ENCODE measurements at places on chromosomes 3 and 15.

GRCh38 chr3:129618901-129619671, 12.6 kb upstream of the PLXND1 start:
- DNase-seq, result no peak

- DNase-seq, result no peak
Measured at GRCh38 chr3:132248490-132248889, 68.7 kb upstream of the ACP3 start.

DNA sequence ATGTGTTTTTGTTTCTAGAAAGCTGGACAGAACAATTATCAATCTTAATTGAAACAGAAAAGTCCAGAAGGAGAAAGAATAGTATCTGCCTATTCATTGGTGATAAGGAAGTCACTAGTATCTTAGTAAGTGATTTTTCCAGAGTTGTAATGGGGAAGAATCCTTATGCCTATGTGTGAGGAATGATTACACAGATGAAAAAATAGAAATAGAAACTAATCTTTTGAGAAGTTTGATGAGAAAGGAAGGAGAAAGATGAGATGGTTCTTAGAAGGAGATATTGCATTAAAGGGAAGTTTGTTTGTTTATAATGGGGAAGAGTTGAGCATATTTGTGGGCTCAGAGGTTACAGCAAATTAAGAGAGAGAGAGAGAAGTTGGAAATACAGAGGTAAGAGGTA, 42.7 kb upstream of the CBLB start:
- no peak for DNase-seq

GRCh38 chr15:51708013-51708412, 26.7 kb downstream of the SCG3 start:
- DNase-seq, result no peak

GRCh38 chr15:83053151-83053550, 13.9 kb downstream of the BTBD1 start:
- DNase-seq, result no peak

DNA sequence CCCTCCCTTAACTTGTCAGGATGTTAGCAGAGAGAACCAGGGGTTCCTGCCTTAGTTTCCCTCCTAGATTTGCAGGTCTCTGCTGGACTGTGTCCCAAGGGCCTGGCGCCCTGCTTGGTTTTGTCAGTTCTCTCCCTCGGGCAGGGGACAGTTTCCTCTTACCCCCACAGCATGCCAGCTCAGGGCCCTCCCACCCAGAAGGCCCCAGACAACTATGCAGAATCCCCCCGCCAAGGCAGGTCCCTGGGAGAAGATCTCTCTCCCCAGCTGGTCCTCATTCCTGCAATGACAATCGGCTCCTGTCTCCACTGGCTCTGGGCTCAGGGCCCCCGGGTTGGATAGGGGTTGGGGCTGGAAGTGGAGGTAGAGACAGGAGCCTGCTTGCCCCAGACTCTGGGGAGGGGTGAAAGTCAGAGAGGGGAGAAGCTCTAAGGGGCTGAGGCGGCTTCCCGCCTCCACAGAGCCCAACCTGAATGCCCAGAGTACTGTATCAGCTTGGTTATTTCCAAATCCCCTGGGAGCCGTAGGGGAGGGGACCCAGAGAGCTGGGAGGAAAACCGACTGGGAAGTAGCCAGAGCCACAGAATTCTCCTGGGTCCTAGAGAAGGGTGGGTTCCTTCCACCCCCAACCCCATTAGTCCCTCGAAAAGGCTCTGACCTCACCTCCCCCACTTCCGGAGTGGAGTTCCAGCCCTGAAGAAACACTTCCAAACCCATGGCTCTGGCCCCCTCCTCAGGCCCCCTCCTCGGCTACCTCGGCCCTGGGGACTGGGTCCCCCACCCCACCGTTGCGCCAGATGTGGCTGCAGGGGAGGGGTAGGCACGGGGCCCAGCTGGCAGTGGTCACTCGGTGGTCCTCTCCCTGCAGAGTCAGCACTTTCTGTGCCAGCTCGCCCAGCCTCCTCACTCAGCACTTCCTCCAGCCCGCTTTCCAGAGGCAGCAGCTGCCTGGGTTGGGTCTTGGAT, 3.8 kb upstream of the LOXL1 start:
- no peak for DNase-seq
